ENCODE measurements at places on chromosomes 7 and 10.

DNA sequence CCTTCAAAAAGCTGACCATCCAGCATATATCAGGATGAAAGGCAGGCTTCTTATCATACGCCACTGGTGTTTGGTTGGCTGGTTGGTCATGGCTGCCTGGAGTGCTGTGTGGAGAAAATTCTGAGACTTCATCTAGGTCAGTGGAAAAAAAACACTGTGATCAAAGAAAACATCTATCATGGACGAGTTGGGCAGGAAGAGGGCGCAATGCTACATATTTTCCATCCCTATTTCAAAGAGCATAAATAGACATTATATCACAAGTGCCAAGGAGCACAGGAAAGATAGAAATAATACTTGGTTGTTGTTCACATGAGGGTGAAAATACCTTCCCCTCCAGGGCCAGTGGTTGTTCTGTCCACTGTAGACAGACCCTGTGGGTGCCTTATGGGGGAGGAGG, 128.4 kb upstream of the PLPP4 start:
- DNase-seq = no peak

- no peak for DNase-seq
Observed at GRCh38 chr7:139361523-139361922, 1.8 kb downstream of the LUC7L2 start.

DNA sequence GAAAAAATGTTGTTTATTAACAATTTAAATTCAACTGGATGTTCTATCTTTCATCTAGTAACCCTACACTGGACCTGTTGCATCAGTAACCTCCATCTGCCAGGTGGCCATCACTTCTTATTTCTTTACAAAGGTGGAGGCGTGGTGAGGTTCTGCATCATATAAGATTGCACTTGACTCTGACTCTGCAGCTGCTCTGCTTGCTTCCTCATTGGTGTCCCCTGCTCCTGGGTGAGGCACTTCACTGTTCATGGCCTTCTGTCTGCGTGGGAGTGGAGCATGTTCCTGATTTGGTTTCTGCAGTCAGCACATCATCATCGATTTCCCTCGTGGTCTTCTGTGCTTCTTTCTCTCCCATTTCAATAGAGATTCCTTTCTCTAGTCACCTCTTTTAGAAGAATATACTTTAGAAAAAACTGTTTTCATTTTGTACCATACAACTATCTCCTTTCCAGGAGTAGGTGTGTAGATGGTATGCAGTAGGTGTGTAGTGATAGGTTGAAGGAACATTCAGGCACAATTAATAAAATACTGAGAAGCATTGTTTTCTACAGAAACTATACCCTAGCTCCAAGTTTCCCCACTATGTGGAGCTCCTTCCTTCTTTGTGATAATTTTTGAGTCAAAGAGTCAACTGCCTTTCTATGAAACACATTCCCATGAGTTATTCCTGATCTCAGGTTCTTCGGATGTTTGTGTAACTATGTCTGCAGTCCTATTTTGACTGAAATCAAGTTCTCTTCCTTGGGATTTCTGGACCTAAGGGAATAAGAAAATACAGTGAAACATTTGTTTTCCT, 231.7 kb upstream of the CNTNAP2 start:
- no peak for DNase-seq

GRCh38 chr10:97961945-97962344, 68.5 kb downstream of the CRTAC1 start:
- no peak for DNase-seq

DNA sequence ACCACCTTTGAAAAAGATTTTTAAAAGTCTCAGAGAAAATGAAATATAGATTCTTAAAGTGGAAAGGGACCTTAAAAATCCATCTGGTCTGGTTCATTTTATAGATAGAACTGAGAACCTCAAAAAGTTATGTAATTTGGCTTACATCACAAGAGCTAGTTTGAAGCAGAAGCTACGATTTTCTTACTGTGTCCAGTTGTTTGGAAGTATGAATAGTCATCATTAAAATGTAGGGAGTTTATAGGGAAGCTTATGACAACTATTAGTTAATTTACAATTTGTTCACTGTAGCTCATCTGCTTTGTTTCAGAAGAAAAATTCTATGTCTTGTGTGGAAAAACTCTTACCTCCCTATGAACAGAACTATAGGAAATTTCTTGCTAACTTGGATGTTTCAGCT, 26.9 kb downstream of the ZEB1 start:
- DNase-seq = no peak

DNA sequence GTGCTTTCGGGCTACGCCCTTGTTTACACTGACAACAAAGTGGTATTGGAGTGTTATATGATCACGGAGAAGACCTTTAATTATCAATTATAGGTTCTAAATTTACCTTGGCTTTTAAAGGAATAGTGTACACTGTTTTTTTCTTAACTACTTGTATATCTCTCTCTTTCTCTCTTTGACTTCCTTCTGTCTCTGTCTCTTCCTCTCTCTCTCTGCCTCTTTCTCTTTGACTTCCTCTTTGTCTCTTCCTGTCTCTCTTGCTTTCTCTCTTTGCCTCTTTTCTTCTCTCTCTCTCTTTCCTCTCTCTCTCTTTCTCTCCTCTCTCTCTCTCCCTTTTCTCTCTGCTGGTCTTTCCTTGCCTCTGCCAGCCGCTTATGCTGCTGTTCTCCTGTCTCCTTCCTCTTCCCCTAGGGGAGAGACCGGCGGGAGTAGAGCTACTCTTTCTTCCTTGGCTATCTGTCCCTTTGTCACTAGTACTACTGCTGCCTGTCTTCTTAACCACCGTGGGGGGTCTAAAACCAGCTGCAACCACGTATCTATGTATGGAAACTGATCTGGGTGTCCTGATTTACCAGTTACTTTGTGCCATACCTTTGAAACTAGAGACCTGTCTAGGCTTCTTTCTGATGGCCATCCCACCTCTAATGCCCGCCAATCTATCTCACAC, 36.9 kb upstream of the GSDME start:
- DNase-seq = no peak

GRCh38 chr10:62511656-62512055, 137.5 kb downstream of the ZNF365 start:
- no peak for DNase-seq
